HCT116 (cell line): ENCODE measurements at places on chromosomes 6 and 20. TPM values are rescaled to one million over a fixed set of nuclear protein-coding genes. Genes with fewer than 3 reads are reported as not detected.

GRCh38 chr20:50182346-50182745 lies 8.3 kb upstream of the CEBPB start:
- H3K4me1 ChIP-seq: peaks cover 9% of the 10 kb centered on the region
- no peaks in the 10 kb centered on the region for H3K36me3 ChIP-seq
- no peak overlapping the region for H3K4me3 ChIP-seq
- H3K27me3 ChIP-seq: no peaks in the 10 kb centered on the region

GRCh38 chr20:8360035-8360434 lies 228.0 kb downstream of the PLCB1 start:
- no peak for DNase-seq
- H3K36me3 ChIP-seq: no peaks in the 10 kb centered on the region
- no peaks in the 10 kb centered on the region for H3K27me3 ChIP-seq
- no peak overlapping the region for H3K4me3 ChIP-seq
- no peak overlapping the region for H3K27ac ChIP-seq

DNA sequence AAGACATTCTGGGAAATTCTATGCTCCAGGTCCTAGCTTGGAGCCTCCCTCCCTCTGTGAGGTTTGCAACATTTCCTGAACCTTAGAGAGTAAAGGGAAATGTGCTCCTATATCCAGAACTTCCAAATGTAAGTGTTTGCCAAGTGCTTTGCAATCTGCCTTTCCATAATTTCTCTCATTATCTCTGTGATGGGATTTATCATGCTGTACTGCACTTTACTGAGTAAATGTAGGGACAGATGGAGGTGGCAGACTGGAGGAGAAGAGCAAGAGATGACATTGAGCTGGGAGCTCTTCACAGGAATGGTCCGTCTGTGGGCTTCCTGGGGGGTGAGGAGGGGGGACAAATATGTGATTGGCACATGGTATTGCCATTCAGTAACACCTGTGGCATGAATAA lies 184.3 kb downstream of the SOX4 start:
- H3K36me3 ChIP-seq: no peaks in the 10 kb centered on the region
- H3K27ac ChIP-seq: no peak overlapping the region
- no peak for DNase-seq

The TSPO2 gene
- total RNA-seq: not detected

GRCh38 chr20:59015411-59015810 lies 3.8 kb upstream of the TUBB1 start:
- no peaks in the 10 kb centered on the region for H3K36me3 ChIP-seq
- H3K4me1 ChIP-seq: peaks cover under 1% of the 10 kb centered on the region; the same call in 1 of the 2 replicates
- H3K27me3 ChIP-seq: no peaks in the 10 kb centered on the region
- no peak overlapping the region for H3K27ac ChIP-seq

The RNF217 gene
- total RNA-seq: 20.4 TPM

DNA sequence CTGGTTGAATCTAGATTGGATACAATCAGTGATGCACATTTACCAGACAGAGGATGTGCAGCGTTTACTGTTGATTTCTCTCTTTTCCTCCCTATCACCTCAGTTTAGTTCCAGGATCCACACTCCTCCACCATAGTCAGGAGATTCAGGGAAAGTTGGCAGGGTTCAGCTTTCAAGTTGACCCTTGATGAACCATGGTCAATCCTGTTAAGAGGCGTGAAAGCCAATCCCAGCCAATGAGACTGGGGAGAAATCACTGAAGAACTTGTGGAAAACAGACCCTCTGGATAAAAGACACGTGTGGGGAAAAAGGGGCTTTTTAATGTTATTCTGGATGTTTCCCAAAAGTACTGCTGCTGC lies 19.2 kb upstream of the SCP2D1 start:
- peaks cover 5% of the 10 kb centered on the region; the same call in 1 of the 2 replicates for H3K4me1 ChIP-seq
- H3K27me3 ChIP-seq: peaks cover 8% of the 10 kb centered on the region; the same call in 1 of the 2 replicates
- DNase-seq: no peak
- peak overlapping the region; percentile 85 for H3K4me3 ChIP-seq
- no peaks in the 10 kb centered on the region for H3K36me3 ChIP-seq

- DNase-seq: no peak
- no peak overlapping the region for H3K4me3 ChIP-seq
- no peaks in the 10 kb centered on the region for H3K27me3 ChIP-seq
- H3K4me1 ChIP-seq: no peaks in the 10 kb centered on the region
- H3K27ac ChIP-seq: no peak overlapping the region
Observed at GRCh38 chr6:111773501-111774345, 99.5 kb downstream of the FYN start.

DNA sequence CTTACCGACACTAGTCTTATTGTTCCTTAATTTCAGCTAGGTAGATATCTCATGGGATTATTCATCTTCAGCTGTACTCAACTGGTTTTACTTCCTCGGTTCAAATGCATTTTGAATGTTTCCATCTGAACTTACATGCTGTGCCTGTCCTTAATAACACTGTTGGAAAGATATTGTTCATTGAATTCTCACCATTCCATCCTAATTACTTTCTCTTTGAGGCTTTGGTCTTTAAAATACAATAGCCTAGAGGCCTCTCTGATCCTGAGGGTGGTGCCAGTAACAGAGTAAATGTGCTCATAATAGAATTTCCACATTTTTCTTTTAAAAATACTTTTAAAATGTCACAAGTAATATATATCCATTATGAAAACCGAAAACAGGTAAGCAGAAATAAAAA lies 54.0 kb downstream of the IL20RA start:
- H3K27me3 ChIP-seq: no peaks in the 10 kb centered on the region
- DNase-seq: no peak
- no peaks in the 10 kb centered on the region for H3K4me1 ChIP-seq
- no peak overlapping the region for H3K27ac ChIP-seq
- H3K4me3 ChIP-seq: no peak overlapping the region
- no peaks in the 10 kb centered on the region for H3K36me3 ChIP-seq

DNA sequence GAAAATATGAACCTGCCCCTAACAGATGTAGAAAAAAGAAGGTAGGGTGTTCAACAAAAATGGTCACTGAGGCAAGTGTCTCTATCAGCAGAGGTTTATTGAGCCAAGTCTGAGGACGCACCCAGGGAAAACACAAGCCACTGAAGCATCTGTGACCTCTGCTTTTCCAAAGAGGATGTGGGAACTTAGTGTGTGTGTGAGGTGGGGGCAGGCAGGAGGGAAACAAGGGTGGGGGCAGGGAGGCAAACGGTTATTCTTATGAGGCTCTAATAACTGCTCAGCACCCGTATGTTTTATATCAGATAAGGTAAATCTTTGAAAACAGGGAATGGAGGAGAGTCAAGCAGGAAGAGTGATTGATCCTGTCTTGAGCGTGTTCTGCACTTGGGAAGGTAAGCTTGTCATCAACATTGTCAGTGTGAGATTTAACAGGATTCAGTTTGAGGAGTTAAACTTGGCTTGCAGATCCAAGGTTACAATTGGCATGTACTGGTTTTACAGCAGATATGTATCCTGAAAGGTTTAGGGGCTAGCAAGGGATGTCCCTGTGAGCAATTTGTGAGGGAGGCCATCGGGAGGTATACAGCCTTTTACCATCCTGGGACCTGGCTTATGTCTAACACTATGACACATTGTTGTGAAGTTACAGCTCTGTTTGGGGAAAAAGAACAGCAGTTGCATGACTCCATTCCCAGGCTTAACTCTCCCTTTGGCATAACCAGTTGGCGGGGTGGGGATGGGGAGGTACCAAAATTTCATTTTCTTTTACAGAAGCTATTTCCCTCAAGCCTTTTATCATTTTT lies 33.7 kb downstream of the NINL start:
- H3K27me3 ChIP-seq: no peaks in the 10 kb centered on the region
- H3K27ac ChIP-seq: no peak overlapping the region
- H3K36me3 ChIP-seq: no peaks in the 10 kb centered on the region
- DNase-seq: no peak

DNA sequence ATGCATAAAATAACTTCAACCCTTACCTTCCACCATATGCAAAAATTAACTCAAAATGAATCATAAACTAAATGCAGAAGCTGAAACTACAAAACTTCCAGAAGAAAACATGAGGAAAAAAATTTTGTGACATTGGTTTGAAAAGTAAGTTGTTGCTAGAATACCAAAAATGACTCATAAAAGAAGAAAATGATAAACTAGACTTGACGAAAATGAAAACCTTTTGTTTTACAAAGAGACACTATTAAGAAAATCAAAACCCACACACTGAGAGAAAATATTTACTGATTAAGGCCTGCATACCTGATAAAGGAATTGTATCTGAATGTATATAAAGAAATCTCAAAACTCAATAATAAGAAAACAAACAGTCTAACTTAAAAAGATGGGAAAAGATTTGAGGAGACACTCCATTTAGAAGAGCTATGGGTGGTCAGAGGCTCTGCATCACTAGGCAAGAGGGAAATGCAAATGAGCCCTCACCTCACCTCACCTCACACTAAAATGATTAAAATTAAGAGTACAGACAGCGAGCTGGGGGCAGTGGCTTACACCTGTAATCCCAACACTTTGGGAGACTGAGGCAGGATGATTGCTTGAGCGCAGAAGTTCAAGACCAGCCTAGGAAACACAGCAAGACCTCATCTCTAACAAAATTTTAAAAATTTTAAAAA lies 97.6 kb upstream of the CST7 start:
- no peaks in the 10 kb centered on the region for H3K36me3 ChIP-seq
- no peaks in the 10 kb centered on the region for H3K4me1 ChIP-seq
- H3K4me3 ChIP-seq: no peak overlapping the region
- H3K27me3 ChIP-seq: no peaks in the 10 kb centered on the region; the same call in 1 of the 2 replicates
- DNase-seq: no peak

The APCDD1L gene
- total RNA-seq: not detected

The GJA1 gene
- 1.1 TPM for total RNA-seq

DNA sequence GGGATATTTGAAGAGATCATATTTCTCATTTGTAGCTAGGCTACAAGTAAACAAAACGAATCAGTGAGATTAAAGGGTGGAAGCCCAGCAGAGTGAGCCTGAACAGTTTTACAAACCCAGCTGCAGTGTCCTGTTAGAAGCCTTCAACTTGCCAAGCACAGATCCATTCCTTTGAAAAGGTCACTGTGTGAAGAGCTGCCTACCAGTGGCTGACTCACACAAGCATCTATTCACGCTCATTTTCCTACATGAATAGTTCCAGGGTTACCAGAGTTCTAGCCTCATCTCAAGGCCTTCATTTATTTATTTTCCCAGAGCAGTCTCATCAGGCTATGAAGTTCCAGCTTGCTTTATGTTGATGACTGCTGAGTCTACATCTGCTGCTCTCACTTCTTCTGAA lies 25.7 kb upstream of the MLIP start:
- H3K27ac ChIP-seq: no peak overlapping the region
- no peak overlapping the region for H3K4me3 ChIP-seq
- H3K36me3 ChIP-seq: no peaks in the 10 kb centered on the region
- no peak for DNase-seq
- no peaks in the 10 kb centered on the region for H3K27me3 ChIP-seq

The XPO5 gene
- 77.4 TPM for total RNA-seq

DNA sequence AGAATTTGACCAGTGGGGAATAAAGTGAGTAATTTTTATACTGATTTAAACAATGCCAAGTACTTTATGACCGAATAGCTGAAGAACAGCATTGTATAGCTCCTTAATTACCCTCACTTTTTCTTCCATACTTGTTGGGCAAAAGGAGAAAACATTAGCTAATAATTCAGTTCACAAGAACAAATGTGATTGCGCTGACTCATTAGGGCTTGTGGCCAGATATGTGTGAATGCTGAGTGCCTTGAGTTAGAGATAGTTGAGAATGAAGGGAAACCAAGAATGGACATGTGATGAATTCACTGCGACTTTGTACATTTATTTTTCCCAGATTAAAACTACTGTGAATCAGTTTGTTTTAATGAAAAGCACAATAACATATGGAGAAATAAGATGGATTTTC lies 669.4 kb downstream of the TFAP2A start:
- H3K36me3 ChIP-seq: no peaks in the 10 kb centered on the region
- DNase-seq: no peak
- H3K4me3 ChIP-seq: no peak overlapping the region
- no peaks in the 10 kb centered on the region for H3K4me1 ChIP-seq
- H3K27ac ChIP-seq: no peak overlapping the region

The ZSWIM3 gene
- 1.8 TPM for total RNA-seq

DNA sequence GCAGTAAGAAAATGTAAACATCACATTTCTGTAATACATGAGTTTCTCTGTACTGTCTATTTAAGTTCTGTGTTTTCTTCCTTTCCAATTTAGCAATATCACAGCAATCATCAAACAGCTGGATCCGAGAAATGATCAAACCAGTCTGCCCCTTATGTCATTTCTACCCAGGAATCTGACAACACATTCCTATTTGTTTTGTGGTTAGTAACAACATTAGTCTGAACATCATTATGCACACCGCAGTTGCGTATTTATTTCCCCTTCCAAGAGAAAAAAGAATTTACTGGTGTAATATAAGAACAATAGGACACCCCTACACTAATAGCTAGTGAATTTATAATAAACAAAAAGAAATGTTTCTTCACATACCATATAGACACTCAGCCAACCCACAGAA lies 179.5 kb downstream of the BTBD9 start:
- no peak for DNase-seq
- no peaks in the 10 kb centered on the region for H3K27me3 ChIP-seq
- H3K4me1 ChIP-seq: no peaks in the 10 kb centered on the region
- H3K27ac ChIP-seq: no peak overlapping the region
- H3K4me3 ChIP-seq: no peak overlapping the region
